ENCODE measurements at places on chromosomes 12 and 14.

DNA sequence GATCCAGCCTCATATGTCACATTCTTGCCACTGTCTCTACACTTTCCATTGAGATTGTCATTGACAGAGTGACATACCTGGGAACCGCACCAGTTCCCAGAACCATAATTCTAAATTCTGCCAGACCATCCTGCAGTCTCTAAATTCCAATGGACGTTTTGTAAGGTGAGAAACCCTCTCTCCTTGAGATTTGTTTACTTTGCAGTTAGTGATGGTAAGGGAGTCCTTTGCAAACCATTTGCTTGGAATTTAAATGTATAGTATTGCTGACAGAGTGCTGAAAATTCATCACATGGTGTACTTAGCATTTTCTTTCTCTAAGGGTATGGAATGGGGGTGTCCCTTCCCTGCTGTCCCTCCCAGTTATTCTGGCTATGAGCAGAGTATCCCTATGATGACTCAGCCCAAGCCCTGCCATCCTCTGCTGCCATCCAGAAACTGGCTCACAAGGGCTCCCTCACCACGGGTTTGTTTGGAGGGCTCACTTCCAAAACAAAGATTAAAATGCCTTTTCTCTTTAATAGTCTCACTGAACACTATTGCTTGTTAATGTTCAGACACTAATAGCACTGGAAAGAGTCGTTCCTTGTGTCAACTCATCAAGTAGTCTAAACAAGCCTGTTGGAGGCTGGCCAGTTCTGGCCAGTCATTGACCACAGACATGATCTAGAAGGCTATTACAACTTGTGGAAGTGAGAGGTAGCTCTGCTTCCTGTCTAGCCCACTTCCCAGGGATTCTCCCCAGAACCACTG, 129.0 kb upstream of the HMGA2 start:
- DNase-seq, result no peak

GRCh38 chr14:106622200-106622745, 1095.9 kb downstream of the TMEM121 start:
- no peak for DNase-seq

DNA sequence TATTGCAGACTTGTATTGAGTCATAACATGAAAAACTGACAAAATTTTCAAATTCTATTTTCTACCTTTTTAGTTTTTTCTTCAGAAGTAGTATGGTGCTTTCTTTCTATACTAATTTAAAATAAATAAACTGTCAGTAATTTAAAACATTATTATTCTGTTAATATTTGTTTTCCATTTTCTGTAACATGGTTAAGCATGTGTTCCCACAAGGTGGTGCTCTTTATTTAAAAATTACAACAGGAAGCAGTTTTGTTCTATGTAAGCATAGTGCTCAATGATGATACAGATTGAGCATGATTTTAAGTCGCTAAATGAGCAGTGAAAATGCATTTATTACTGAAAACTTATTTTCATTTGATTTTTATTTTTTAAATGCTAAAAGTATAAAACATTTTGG, 114.6 kb downstream of the PPFIA2 start:
- no peak for DNase-seq

DNA sequence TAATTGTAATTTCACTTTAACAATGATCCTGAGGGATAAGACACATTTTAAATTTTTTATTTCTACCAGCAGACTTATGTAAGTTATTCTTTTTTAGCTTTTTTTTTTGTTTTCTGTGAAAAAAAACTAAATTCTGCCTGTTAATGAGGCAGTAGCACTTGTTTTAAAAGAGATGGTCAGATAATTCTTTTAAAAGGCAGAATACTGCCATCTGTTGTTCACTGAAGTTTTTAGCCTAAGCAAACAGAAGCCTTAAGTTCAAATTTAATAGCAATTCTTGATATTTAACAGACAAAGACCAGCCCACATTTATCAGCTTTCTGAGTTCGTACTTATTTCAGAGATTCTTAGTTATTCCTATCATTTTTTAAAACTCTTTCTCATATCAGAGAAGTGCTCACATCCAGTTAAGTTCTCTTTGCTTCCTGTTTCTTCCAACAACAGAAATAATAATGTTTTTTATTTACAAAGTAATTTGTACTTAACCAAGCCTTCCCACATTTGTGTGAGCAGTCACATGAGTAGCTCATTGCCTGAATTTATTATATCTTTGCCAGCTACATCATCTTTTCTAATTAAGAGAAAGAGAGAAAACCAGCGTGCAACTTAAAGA, 93.4 kb upstream of the SLCO1C1 start:
- no peak for DNase-seq

All from right forelimb (tissue), 1 donor.